Substantia nigra (tissue), 51 donors: ENCODE measurements at places on chromosomes 3 and 15.

DNA sequence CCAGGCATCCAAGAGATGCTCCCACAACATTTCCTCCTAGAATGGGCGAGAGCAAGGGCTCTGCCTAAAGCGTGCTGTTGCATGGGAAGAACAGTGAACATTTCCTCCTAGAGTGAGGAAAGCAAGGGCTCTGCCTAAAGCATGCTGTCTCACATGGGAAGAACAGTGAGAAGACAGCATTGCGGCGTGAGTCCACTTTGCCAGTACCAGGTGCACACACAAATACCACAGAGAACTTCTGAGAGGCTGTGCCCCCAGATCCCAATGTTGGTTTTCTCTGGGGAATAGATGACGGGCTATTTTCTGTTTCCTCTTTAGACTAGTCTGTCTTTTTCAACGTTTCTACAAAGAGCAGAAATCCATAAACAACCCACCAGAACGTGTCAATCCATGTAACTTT is 142.9 kb downstream of the LRRK1 start:
- no peak for DNase-seq

- DNase-seq: no peak
Measured at GRCh38 chr3:54421943-54422342, 299.6 kb downstream of the CACNA2D3 start.

GRCh38 chr15:62257996-62258521 is 93.0 kb upstream of the C2CD4B start:
- DNase-seq: no peak

GRCh38 chr3:82745544-82745943 is 984.1 kb upstream of the GBE1 start:
- no peak for DNase-seq

DNA sequence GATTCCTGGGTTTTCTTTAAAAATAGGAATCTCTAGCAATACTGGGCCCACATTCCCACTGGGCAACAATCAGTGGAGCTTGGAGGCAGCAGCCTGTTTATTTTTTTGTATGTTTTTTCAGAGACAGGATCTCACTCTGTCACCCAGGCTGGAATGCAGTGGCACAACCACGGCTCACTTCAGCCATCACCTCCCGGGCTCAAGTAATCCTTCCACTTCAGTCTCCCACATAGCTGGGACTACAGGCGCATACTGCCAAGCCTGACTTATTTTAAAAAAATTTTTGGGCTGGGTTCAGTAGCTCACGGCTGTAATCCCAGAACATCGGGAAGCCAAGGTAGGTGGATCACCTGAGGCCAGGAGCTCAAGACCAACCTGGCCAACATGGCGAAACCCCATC is 29.1 kb upstream of the GNB5 start:
- DNase-seq: no peak

DNA sequence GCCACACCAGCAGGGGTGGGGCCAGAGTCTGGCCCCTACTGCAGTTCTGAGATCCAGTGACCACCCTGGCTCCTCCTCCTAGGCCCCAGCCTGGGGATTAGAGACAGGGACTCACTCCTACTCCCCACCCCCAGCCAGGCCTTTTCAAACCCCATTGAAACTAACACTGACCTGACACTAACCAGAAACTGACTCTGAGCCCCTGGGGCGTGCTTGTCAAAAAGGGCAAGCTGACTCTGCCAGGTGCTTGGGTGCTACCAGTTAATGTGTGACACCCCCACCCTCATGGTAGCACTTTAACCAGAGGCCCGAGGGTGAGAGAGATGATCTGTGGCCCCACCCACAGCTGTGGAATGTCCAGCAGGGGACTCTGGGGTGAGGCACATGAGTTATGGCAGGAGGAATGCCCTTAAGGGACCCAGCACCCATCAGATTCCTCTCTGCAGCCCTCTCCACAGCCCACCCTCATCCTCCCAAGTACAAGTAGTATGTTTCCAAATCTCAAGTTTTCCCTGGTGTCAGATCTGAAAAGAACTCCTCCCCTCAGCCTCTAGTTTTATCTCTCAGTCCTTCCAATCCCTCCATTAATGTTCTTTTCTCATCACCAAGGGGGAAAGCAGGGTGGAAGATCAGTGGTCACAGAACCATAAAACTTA is 1.4 kb downstream of the PTH1R start:
- DNase-seq: no peak

GRCh38 chr15:101522621-101523559 is 33.4 kb upstream of the PCSK6 start:
- DNase-seq: no peak

DNA sequence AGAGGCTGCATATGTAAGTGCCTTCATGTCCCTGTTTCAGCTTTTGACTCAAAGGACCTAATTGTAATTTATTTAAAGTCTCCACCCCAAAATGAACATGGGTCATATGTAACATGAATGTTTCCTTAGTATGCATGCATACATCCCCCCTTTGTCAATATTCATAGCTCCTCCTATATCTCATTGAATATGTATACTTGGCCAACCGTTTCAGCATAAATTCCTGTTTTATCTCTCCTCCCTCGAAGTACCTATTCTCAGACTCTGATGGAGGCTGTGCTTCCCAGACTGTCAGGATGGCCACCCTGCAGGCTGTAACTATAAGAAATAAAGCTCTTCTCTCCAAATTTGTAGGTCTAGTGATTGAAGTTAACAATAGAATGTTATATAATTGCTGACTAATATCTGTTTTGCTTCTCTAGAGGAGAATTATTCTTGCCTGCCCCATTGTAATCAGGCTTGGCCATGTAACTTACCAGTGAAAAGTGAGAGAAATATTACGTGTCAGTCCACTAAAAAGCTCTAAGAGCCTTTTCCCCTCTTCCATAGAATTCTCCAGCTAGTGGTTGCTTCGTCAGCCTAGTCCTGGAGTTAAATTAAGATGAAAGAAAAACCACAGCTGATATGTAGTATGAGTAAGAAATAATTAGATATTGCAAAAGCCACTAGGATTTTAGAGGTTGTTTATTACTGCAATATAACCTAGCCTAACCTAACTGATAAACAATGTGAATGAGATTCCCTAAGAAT is 245.1 kb downstream of the ZNF385D start:
- no peak for DNase-seq

- DNase-seq: no peak
Measured at GRCh38 chr15:62975515-62975914, 67.0 kb upstream of the TPM1 start.

- no peak for DNase-seq
Measured at GRCh38 chr3:116417151-116417550, 28.1 kb downstream of the LSAMP start.

DNA sequence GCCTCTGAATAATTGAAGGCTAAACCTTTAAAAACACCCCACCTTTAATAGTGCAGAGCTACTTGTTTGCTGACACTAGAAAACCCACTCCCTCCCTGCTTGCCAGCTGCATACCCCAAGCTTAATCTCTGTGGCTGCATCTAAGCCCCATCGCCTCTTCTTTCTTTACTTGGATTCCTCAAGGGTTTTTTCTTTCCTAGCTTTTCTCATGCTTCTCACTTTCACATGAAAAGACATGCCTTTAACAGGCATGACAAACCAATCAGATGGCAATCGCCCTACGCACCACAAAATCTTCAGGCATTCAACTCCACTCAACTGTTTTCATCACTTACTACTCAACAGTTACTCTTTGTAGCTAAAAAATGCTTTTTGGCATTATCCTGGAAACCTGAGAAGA is 77.5 kb downstream of the PLD1 start:
- no peak for DNase-seq

GRCh38 chr15:63858881-63859280 is 25.1 kb upstream of the HERC1 start:
- DNase-seq: no peak

DNA sequence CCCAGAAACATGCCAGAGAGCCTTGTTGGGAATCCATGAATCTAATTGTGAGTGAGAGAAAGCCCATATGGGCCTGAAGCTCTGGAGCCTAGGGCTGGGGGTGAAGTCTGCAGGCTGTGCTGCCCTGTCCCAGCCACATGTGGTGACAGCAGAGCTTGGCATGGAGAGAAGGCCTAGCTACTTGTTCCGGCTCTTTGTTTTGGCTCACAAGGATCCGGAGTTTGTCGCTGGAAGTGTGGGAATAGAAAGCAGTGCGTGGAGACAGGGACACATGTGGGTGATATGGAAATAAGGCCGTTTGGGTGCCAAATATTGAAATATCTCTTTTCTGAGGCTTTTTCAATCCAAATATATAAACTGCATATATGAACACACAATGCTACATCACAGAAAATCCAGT is 78.2 kb downstream of the CLSTN2 start:
- no peak for DNase-seq

DNA sequence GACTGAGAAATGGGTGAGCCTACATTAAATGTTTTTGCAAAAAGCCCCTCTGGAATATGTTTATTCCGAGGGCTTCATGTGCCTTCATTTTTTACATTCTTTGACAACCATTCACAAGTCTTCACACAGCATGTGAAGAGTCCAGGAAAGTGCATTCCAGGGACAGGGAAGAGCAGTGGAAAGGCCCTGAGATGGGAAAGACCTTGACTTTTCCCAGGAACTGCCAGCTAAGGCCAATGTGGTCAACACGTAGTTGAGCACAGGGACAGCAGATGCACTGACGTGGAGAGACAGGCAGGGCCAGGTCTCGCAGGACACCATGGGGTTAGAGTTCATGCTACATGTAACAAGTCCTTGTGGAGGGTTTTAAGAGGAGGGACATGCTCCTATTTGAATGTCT is 21.7 kb downstream of the SSR3 start:
- no peak for DNase-seq

- DNase-seq: no peak
Measured at GRCh38 chr3:33035596-33035995, 61.4 kb downstream of the GLB1 start.

DNA sequence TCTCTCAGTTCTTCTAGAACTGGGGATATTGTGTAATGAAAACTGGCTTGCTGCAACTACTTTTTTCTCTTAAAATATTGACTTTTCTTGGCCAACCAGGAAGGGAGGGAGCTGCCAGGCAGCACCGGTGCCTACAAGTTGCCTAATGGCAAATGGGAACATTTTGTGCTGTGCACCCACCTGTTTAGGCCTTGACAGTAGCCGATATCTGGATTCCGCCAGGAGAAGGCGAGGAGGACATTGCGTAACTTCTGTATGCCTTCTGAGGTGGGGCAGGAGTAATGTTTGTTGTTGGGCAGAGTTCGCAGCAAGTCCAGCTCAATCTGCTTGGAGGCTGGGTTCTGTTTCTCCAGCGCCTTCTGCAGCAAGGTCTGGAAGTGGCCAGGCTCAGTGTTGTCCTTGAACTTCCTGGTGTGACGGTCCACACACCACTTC is 64.9 kb downstream of the TBC1D2B start:
- DNase-seq: no peak

DNA sequence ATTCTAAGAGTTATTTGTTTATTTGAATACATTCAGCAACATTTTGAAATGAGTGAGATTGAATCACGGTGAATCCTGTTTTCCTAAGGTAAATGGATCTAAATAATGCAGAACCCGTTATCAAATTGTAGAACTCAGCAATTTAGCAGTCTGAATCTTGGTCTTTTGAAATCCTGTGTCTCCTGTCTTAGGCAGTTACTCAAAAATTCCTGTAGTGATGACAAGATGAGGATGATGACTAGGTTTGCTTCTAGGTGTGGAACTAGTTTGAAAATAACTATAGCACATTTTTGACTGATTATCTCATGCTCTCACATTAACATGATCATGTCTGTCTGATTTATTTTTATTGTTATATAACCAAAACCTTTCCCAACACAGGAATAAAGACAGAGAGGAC is 115.0 kb downstream of the RAP2B start:
- no peak for DNase-seq

DNA sequence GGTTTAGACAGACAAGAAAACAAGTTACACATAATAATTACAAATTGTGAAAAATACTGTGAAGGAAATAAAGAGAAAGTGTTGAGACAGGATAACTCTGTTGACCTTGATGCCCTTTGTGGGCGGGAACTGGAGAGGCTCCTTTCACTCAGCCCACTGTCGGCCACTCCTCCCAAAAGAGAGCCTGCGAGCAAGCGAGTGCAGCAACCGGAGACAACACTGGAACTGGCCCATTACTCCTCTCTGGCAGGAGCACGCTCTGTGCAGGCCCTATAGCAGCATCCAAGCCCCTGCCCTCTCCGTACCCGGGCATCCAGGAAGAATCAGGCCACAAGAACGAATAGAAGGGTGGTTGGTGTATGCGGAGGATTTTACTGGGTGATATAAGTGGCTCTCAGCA is 16.2 kb upstream of the DUT start:
- DNase-seq: no peak
